Cortex of kidney (tissue), 1 donor: ENCODE measurements at places on chromosomes 1 and 21.
A peak's percentile ranks its signal among the peaks of the same experiment; 100 is the strongest.

DNA sequence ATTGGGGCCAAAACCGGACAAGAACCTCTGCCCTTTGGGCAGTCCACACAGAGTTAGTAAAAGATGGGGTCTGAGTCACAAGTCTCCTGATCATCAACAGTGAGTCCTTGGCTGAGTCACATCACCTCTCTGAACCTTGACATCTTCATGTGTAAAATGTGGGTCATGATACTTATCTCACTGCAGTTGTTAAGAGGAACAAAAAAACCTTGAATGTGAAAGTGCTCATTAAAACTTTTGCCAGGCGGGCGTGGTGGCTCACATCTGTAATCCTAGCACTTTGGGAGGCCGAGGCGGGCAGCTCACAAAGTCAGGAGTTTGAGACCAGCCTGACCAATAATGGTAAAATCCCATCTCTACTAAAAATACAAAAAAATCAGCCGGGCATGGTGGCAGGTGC lies 15.7 kb downstream of the S100A16 start:
- no peak for DNase-seq

- DNase-seq = no peak
Observed at GRCh38 chr1:69228501-69228900, 339.2 kb upstream of the LRRC7 start.

GRCh38 chr21:29376556-29376955 lies 77.8 kb downstream of the BACH1 start:
- no peak for DNase-seq

- no peak for DNase-seq
Observed at GRCh38 chr21:43611598-43612369, 47.5 kb downstream of the HSF2BP start.

DNA sequence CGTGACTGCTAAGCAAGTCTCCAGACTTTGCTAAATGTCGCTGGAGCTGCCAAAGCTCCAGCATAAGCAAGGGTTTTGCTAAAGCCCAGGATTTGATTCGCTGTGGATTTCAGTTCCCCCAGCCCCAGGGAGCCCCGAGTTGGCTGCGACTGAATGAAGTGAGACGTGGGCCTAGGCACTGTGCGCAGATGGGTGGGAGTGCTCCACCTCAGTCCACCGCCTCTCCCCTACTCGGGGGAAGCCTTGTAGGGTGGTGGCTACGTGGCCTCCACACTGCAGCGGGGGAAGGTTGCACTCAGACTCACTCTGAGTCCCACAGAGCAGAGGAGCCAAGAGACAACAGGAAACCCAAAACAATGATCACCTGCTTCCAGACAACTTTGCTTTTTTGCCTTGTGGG lies 397.8 kb upstream of the VAMP3 start:
- no peak for DNase-seq

DNA sequence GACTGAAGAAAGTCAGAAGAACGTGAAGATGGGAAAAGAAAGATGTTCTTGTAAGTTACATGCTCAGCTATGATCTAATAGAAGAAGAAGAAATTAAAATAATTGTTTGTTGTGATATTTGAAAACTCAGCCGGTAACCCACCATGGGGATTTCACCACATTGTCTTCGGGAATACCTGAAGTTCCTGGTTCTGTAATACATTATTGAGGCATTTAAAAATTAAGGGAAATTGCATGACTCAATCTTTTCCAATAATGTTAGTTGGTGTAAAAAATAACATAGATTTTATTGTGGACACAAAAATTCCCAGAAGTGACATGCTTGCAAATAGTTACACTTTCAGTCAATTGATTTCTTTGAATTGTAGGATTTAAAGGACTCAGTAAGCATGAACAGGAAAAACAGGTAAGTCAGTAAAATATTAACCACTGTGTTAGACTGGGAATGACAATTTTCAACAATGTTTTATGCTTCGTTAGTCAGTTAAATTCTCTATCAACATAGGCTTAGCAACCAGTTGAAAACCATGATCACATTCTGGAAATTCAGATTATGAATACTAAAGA lies 745.1 kb downstream of the LTN1 start:
- DNase-seq = no peak

DNA sequence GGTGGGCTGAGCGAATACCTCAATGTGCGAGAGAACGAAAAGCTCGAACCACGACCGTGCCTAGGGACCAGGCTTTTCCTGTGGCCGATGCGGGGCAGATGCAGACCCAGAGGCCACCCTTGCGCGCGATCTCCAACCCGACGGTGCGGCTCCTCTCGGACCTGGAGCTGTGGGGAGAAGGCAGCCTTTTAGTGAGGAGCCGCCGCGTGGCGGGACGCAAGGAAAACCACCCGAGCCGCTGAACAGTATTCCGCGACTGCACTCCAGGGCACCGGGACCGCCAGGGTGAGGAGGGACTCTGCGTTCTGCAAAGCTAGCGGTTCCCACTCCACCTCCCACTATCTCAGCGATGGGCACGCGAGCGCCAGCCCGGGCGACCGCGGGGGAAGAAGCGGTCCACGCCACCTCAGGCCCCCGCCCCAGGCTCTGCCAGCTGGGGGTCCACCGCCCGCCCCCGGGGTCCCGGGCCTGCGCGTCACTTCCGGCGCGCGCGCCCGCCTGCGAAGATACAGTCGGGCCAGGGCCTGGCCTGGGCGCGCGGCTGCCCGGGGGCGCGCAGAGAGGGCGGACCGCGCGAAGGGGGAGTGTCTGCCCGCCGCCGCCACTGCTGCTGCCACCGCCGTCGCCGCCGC lies 66.5 kb upstream of the PRKACB start:
- DNase-seq = peak; percentile 15

DNA sequence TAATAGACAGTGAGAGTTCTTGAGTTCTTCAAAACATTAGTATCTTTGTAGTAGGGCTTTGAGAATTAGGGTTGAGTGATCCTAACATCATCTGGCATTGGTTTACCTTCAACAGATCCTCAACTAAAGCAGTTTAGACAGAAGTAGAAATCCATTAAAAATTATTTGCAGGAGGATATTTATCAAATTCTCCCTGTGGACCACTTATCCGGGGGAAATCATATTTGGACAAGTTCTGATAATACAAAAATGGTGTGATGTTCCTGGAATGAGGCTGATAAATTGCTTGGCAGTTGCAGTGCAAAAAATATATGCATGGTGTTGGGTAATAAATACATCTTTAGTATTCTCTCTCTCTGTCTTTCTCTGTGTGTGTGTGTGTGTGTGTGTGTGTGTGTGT lies 115.1 kb upstream of the CHODL start:
- DNase-seq = no peak

DNA sequence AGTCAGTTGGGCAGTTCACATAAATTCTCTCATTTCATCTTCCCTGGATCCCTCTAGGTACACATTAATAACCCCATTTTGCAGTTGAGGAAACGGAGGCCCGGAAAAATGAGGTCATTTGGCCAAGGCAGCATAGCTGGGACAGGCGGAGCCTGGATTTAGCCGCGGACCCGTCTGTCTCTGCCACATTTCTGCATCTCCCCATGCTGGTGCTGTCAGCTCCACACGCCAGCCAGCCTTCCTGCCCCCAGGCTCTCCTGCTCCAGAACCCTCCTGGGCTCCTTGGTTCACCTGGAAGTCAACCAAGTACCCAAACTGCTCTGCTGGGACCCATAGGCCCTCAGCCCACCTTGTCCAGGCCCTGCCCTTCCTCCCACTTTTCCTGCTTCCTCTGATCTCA lies 7.6 kb downstream of the FOXO6 start:
- DNase-seq = no peak

GRCh38 chr1:74703386-74704182 lies 29.3 kb downstream of the CRYZ start:
- DNase-seq = no peak

GRCh38 chr1:1205769-1206375 lies 520 bp downstream of the TNFRSF18 start:
- DNase-seq = no peak

DNA sequence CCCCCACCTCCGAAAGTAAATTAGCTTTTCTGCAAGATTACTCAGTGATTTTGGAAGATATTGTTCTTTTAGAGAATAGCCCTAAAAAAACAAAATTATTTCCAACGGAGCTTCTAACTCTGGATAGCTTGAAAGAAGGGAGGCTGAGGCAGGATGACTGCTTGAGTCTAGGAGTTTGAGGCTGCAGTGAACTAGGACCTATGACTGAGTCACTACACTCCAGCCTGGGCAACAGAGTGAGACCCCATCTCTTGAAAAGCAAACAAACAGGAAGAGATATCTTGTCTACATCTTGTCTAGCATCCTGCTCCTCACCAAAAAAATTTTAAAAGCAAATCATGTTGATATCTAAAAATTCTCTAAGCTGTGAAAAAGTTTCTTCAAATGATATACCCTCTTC lies 42.2 kb upstream of the CPLANE2 start:
- DNase-seq = no peak

DNA sequence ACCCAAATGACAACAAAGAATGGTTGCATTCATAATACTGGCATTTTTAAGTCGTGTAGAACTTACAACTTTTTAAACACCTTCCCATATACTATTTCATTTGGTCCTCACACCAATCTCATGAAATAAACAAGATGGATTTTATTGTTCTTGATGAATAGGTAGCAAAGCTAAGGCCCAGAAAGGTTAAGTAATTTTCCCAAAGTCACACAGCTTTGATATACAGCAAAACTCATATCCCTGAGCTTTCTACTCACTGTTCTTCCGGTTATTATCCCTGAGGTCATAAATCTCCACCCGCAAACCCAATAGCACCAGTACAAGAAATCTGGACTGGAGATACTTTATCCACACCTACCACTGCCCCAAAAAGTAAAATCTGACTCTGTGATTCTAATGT lies 186.2 kb downstream of the RUNX1 start:
- DNase-seq = no peak

DNA sequence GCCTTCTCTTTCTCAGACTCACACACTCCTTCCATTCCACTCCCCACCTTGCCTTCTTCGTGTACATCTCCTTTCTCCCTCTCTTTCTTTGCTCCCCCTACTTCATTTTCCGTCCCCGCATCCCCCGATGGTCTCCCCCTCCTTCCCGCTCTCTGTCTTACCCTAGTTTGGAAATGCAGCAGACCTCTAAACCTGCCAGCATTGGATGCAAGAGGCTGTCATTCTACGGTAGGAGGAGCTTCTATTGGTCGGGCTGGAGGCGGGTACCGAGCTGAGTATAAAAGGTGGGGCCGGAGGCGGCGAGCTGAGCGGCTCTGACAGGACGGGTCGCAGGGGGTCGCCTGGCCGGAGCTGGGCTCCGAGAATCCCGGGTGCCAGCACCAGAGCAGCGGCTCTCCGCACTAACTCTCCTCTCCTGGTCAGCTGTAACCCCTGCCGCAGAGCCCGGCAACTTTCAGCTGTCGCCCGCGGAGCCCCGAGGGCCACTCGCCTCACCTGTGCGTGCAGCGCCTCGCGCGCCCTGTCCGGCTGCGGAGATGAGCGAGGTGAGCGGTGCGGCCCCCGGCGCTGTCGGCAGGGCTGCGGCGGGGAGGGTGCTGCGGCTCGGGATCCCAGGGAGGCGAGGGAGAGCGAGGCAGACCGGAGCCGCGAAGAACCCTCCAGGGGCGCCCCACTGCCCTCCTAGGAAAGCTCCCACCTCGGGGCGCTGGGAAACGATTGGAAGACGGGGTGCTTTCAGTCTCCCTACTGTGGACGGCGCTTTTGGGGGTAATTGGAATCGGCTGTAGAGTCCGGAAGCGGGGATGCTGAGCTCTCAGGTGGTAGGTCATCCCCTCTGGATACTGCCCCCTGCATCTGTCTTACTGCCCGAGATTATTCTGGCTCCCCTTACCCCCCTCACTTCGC lies at the start of gene PCP4L1:
Gene PCP4L1 (plus strand): TSS at position 307 of the 906 bp plus-strand sequence. CDS start 230 bp downstream, at position 537.
- no peak for DNase-seq

- DNase-seq = no peak
Observed at GRCh38 chr1:8197493-8198282, 120.2 kb upstream of the SLC45A1 start.
